ENCODE measurements at places on chromosomes 7 and 10.

DNA sequence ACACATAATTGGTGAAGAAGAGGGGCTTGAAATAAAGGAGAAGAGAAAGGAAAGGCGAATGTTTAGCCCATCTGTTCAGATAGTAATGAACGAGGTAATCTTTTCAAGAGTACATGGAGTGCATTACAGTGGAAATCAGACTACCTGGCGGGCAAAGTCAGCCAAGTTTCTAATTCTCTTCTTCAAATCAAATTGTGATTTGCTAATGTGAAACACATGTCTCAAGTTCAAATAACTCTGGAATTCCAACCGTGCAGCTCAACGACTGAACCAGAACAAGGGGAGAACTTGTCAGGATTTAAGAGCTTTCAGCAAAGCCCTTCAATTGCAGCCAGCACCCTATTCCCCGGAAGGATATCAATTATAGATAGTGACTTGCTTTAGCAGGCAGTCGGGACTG lies 216.9 kb downstream of the GLI3 start:
- no peak for DNase-seq

DNA sequence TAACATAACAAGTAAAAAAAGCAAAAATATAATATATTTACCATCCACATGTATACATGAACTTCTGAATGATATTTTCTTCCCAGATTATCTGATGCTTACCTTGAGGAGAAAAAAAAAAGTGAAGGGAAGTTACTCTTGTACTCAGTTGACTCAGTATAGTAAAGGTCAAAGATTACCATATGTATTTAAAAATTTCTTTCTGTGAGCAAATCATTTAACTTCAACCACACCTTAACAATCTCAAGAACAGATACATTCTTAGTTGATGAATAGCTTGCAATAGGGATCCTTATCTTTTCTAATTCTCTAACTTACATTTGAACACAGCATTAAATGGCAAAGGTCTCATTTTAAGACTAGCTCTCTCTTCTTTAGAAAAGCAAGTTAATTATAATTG lies 29.8 kb downstream of the PRR15 start:
- no peak for DNase-seq

DNA sequence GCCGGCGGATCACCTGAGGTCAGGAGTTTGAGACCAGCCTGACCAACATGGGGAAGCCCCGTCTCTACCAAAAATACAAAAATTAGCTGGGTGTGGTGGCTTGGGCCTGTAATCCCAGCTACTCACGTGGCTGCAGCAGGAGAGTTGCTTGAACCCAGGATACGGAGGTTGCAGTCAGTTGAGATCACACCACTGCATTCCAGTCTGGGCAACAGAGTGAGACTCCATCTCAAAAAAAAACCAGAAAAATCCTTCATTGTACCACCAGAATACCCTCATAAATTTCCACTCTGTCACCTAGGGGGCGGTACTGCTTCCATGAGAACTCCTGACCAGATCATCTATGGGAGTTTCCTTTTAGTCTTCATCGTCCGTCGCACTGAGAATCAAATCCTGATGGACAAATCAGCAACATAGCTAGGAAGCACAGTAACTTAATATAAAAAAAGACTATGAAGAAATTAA lies 225.8 kb upstream of the KLF14 start:
- DNase-seq = no peak

GRCh38 chr10:90846746-90847145 lies 11.1 kb downstream of the HTR7 start:
- no peak for DNase-seq

GRCh38 chr7:146176860-146177259 lies 60.3 kb downstream of the CNTNAP2 start:
- no peak for DNase-seq

GRCh38 chr7:1920266-1920681 lies 250.2 kb downstream of the ELFN1 start:
- DNase-seq = no peak

- no peak for DNase-seq
Measured at GRCh38 chr7:135517060-135517459, 7.2 kb upstream of the CNOT4 start.

DNA sequence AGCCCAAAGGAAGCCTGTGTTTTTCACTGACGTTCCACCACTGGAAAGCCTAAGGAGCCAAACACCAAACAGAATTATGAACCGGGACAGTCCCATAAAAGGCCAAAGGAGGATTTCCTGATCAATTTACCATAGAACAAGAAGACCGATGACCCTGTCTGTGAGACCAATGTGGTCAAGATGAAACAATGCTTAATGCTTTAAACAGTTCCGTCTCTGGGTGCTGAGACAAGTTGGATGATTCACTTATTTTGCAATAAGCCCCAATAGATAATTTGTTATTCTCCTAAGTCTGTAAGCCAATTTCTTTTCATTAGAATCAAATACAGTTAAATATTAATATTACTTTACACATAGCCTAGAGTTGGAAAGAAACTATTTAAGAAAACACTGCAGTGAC lies 134.9 kb downstream of the MICU1 start:
- DNase-seq = no peak

GRCh38 chr7:85774986-85775385 lies 588.1 kb upstream of the SEMA3D start:
- no peak for DNase-seq

DNA sequence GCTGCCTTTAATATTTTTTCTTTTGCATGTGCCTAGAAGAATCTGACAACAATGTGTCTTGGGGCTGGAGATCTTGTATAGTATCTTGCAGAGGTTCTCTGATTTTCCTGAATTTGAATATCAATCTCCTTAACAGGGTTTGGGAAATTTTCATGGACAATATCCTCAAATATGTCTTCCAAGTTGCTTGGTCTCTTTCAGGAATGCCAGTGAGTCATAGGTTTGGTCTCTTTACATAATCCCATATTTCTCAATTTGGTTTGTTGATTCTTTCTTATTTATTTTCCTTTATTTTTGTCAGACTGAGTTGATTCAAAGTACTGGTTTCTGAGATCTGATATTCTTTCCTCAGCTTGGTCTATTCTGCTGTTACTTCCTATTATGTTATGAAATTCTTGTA lies 208.7 kb upstream of the GLI3 start:
- DNase-seq = no peak

DNA sequence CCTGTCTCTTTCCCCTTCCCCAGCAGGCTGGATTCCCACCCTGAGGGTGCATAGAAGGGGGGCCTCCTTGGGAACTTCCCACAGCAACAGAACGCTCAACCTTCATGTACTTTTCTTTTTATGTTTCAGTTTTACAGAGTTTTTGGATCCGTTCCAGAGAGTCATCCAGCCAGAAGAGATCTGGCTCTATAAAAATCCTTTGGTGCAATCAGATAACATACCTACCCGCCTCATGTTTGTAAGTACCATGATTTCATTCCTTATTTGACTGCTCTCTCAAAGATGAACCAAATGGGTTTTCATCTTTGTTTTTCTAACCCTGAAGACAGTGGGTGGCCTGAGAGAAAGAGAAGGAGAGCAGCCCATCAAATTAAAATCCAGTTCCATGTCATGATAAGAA lies 46.7 kb downstream of the PLPP4 start:
- DNase-seq = no peak

All from colonic mucosa (tissue), 4 donors.